Effector memory CD8-positive, alpha-beta T cell (primary cell): ENCODE measurements at places on chromosomes 16 and 17.

DNA sequence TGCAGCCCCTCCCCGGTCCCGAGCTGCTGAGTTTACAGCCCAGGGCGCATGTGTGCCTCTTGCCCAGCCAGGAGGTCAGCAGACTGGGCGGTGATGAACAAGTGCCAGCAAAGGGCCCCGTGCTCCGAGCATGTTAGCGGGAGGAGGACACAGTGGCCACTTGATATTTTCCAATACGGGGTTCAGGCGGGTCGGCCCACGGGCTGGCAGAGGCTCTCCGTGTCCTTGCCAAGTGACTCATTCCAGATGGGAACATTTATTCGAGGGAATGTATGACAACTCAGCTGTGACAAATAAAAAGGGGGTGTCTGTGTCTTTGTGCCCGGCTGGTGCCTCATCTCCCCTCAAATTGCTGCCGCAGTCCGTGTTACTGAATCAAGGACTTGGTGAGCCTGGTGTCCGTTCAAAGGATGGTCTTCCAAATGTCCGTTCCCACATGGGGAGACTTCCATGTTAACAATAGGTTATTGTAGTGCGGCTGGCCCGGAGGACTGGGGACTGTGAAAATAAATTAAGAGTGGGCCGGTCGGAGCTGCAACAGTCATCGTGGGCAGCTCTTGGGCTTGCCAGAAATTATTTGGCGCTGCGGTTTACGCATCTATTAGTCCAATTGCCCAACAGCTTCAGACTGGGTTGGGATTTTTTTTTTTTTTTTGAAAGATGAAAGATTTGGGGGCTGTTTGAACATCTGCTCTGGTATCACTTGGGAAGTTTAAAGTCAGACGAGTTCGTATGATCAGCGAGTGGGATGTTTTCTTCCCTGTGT, 174.0 kb upstream of the CIBAR2 start:
- peaks cover 7% of the 10 kb centered on the region for H3K27me3 ChIP-seq
- H3K36me3 ChIP-seq: no peaks in the 10 kb centered on the region
- no peak overlapping the region for H3K27ac ChIP-seq
- no peak overlapping the region for H3K4me3 ChIP-seq

DNA sequence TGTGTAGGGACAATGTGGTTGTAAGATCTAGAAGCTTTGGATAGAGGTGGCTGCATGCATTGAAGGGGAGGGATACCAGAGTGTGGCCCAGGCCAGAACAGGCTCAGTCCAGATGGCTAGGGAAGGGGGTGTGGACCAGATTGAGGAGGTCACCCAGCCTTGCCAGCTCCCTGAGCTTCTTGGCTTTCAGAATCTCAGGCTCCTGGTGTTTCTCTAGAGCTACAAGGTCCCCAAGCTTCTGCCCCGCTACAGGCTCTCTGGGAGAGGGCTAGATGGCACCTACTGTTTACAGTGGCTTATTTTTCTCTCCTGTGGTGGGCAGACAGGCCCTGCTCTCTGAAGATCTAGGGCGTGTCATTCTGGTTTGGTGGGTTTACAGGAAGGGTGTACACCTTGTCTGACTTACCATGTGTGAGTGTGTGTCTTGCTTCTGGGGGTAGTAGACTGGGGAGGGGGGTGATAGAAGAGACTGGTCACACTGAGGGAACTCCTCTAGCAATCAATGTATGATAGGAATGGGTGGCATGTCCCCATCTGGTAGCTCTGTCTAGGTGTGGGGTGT, 1.1 kb downstream of the RARA start:
- peaks cover 33% of the 10 kb centered on the region for H3K4me1 ChIP-seq
- no peak overlapping the region for H3K27ac ChIP-seq
- peaks cover 16% of the 10 kb centered on the region for H3K36me3 ChIP-seq
- no peak for DNase-seq
- H3K27me3 ChIP-seq: no peaks in the 10 kb centered on the region
- no peak overlapping the region for H3K4me3 ChIP-seq

DNA sequence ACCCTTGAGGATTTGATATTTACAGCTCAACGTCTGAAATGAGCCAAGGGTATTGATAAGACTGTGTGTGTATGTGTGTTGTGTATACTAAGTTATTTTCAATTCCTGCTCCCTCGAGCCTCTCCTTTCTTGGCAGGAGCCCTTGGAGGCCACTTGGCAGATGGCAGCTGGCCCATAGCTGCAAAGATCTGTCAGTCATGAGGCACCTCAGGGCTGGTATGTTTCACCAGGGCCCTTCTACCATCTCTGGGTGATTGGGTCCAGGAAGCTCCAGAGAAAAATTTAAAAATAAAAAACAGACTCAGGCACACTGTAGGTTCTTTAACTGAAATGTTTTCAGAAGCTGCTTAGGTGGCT, 355.7 kb downstream of the HAPSTR1 start:
- no peak overlapping the region for H3K4me3 ChIP-seq
- no peaks in the 10 kb centered on the region for H3K4me1 ChIP-seq
- H3K27ac ChIP-seq: no peak overlapping the region
- H3K27me3 ChIP-seq: no peaks in the 10 kb centered on the region
- DNase-seq: no peak

DNA sequence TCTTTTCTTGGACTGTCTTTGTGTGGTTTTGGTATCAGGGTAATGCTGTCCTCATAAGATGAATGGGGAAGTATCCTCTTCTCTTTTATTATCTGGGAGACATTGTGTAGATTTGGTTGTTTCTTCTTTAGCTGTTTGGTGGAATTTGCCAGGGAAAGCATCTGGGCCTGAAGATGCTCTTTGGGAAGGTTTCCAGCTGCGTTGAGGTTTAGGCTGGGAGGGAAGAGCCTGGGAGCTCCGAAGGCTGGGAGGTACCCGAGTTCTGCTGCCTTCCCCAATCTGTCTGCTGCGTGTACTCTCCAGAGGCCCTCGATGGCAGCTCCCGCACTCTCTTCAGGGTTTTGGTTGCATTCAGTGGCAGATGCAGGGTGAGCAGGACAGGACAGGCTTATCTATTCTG, 25.6 kb upstream of the CRISPLD2 start:
- H3K4me3 ChIP-seq: no peak overlapping the region
- H3K27me3 ChIP-seq: no peaks in the 10 kb centered on the region
- no peak for DNase-seq
- no peaks in the 10 kb centered on the region for H3K4me1 ChIP-seq
- H3K36me3 ChIP-seq: no peaks in the 10 kb centered on the region

DNA sequence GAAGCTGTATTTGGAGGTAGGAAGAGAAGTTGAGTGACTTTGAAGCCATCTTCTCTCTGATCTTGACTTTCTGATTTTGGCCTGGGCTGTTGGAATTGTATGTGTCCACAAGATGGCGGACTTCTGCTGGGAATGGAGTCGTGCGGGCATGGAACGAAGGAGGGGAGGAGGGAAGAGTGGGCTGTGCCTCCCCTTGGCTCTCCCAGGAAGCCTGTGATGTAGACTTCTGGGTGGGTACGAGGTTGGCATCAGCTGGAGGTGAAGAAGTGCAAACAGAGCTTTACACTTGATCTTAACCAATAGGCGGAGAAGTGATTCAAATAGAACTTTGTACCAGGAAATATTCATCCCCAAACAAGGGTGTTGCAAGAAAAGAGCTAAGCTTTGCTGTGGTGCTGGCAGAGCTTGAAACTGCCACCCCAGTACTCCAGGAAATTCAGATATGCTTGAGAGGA, 7.4 kb upstream of the TMEM220 start:
- no peak overlapping the region for H3K4me3 ChIP-seq
- no peaks in the 10 kb centered on the region for H3K36me3 ChIP-seq
- peaks cover 73% of the 10 kb centered on the region for H3K27me3 ChIP-seq
- H3K27ac ChIP-seq: no peak overlapping the region
- DNase-seq: no peak
